NCI-H2081 (cell line): ENCODE measurements at places on chromosomes 7 and 10.

- no peak for DNase-seq
Measured at GRCh38 chr7:140005754-140006503, 56.8 kb downstream of the PARP12 start.

DNA sequence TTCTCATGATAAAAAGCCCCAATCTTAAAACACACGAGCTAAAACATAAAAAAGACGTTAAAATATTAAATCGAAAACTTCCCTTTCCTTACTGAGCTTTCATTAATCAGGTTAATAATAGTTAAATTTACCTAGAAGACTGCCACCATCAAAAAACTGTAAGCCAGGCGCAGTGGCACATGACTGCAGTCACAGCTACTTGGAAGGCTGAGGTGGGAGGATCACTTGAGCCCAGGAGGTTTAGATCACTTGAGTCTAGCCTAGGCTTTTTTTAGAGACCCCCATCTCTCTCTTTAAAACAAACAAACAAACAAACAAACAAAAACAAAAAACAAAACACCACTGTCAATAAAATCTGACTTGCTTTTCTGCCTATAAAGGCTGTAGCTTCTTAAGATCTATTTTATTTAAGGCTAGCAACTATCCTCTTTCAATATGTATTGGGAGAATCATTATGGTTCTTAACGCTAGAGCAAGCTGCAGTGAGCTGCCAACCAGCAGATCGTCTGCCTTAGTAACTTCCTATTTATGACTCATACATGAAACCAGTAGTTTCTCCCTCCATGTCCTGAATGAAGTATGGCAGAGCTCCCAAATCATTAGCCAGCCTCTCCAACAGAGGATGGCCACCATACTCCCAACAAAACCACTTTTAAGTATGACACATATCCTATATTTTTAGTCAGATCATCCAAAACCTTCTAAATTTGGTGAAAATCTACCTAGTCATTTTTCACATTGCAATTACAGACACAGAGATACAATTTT, 163.7 kb downstream of the SRPK2 start:
- peak; percentile 13 for DNase-seq

GRCh38 chr7:82359426-82359825, 84.2 kb downstream of the CACNA2D1 start:
- peak; percentile 12 for DNase-seq

DNA sequence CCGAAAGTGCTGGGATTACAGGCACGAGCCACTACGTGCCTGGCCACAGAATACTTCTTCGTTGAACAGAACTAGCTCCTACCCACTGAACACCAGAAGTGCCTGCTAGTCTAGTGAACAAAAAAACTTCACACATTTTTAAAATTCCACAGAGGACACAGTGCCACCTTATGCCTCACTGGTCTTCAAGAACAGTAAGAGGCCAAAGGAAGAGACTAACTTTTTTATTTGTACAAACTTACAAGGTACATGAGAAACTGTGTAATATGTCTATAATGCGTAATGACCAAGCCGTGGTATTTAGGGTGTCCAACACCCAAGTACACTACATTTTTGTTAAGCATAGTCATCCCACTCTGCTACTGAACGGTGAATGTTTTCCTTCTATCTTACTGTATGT, 144.4 kb upstream of the PTER start:
- DNase-seq, result no peak

- DNase-seq, result no peak
Measured at GRCh38 chr10:48364659-48365405, 58.4 kb downstream of the MAPK8 start.

DNA sequence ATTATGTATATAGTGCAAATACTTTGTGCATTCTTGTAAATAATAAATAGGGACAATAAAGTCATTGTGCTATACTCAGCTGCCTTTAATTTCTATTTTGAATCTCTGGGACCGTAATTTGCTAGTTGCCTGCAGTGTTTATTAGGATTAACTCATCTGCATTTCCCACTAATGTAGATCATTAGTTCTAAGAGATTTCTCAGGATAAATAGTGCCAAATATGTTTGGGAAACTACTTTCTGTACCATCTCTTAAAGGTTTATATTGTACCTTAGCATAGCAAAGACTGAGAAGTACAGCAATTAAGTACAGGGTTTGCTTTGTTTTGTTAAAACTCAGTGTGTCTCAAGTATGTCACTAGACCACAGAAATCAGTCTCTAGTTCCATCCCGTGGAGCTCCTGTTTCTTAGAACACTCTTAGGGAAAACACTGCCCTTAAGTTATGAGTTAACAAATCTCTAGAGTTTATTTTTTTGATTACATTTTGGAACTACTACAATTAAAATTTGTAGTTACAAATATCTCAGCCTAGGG, 26.0 kb downstream of the ADD3 start:
- DNase-seq, result no peak

DNA sequence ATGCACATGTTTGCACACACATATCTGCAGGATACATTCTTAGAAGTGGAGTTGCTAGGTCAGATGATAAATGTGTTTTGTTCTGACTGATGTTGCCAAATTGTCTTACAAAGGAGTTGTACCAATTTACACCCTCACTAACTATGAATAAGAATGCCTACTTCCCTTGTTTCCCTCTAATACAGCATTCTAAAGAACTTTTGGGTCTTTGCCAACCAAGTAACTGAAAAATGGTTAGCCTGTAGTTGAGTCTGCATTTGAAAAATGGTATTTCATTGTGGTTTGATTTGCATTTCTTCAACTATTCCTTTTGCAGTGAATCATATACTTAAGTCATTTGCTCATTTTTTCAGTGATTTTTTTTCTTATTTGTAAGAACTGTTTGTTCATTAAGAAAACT, 48.4 kb downstream of the TMEM26 start:
- no peak for DNase-seq

DNA sequence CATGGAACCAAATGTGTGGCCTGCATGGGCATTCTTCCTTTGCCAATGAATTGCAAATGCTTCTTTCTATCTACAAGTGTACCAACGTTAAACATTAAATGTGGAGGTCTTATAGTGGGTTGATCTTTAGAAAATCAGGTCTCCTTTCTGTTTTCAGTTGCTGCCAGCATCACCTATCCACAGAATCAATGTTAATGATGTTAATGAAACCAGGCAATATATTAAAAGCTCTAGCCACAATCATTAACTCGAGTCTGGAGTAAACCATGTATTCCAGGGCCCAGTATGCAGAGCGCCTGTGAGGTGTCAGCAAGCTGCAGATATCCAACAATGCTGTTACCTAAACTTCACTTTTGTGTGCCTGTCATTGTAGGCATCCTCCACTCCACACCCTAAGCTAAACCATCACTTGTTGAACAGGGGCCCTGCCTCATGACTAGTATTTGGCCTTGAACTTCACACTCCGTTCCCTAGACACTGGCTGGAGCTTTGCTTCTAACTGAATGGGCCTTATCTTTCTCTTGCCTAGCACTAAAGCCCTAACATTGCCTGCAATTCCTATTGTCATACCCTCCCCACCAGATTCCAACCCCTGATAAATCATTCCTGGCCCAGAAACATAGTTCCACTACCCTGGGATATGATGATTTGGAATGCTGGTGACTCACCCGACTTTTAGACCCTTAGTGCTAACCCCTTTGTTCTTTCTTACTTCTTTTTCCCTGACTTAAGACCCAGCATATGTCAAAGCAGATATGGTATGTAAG, 24.3 kb upstream of the ITGB8 start:
- DNase-seq, result no peak

DNA sequence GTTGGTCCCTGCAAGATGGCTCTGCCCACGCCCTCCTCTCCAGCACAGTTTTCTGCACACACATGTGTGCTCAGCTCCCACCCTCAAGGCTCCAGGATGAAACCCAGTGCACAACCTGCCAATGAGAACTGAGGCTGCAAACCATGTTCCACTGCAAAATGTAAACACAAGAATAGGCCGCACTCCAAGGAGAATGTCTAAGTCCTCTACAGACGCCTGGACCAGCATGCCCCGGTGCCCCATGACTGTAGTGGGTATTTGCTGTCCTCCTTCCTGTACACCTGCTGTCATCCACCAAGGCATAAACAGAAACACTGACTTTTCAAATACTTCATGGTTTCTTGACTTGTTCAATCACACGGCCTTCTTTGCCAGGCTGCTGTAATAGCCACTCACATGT, 72.6 kb downstream of the COBL start:
- no peak for DNase-seq
